BJ (cell line): ENCODE measurements at places on chromosomes 6 and 20. TPM values are rescaled to one million over a fixed set of nuclear protein-coding genes. Genes with fewer than 3 reads are reported as not detected.

COL11A2 gene
- 0.55 and 0.91 TPM in 2 replicates for polyA plus RNA-seq

TDRD6 gene
- not detected in 2 replicates for polyA plus RNA-seq

MOCS3 gene
- 3.4 and 3.8 TPM in 2 replicates for polyA plus RNA-seq

NDRG3 gene
- 27.0 and 28.5 TPM in 2 replicates for polyA plus RNA-seq

HEY2 gene
- not detected in 2 replicates for polyA plus RNA-seq

PNLDC1 gene
- not detected in 2 replicates for polyA plus RNA-seq

GRM4 gene
- 0.02 and 0.06 TPM in 2 replicates for polyA plus RNA-seq

MANEA gene
- 3.8 and 9.6 TPM in 2 replicates for polyA plus RNA-seq

OXT gene
- polyA plus RNA-seq: not detected in 2 replicates

C6orf163 gene
- polyA plus RNA-seq: 0.20 and 0.78 TPM in 2 replicates

TPD52L1 gene
- polyA plus RNA-seq: 155 and 163 TPM in 2 replicates

BPIFA1 gene
- not detected in 2 replicates for polyA plus RNA-seq

SNX14 gene
- 36.2 and 65.4 TPM in 2 replicates for polyA plus RNA-seq

GABRR2 gene
- 0.21 and 0.31 TPM in 2 replicates for polyA plus RNA-seq

C20orf96 gene
- 4.8 and 5.5 TPM in 2 replicates for polyA plus RNA-seq

CDH26 gene
- 0.17 and 0.18 TPM in 2 replicates for polyA plus RNA-seq

RAD21L1 gene
- polyA plus RNA-seq: 0.06 and 0.18 TPM in 2 replicates

CHRNA4 gene
- polyA plus RNA-seq: not detected in 2 replicates
